NCI-H1417 (cell line): ENCODE measurements at places on chromosomes 2 and 18.

DNA sequence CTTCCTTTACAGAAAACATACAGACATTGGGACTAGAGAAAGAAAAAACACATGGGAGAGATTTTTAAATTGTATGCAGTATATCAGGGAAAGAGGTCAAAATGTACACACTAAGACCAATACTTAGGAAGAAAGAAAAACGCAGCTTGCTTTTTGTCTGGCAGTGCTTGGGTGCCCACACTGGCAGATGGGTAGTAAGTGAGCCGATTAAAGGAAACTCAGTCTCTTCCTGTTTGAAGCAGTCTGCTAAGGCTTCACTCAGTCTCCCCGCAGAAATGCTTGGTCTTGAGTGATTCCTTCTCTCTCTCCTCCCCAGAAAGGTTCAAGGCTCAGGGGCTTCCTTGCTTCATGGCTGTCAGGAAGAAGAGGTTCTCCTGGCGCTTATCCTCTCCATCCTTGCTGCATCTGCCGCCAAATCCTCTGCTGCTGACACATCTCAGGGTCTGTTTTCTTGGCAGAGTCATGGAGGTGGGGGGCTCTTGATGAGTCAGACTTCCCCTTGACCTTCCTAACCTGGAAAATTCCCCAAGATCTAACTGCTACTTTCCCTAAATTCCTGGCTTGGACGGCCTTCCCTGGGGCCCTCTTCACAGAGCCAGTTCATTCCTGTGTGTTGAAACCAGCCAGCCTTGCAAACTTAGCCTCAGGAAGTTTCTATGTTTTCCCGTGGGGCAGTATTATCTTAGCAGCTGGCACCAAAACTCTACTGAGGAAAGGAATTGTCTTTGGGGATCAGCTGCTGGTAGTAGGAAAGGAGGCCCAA, 10.5 kb upstream of the TMSB10 start:
- no peak for DNase-seq

DNA sequence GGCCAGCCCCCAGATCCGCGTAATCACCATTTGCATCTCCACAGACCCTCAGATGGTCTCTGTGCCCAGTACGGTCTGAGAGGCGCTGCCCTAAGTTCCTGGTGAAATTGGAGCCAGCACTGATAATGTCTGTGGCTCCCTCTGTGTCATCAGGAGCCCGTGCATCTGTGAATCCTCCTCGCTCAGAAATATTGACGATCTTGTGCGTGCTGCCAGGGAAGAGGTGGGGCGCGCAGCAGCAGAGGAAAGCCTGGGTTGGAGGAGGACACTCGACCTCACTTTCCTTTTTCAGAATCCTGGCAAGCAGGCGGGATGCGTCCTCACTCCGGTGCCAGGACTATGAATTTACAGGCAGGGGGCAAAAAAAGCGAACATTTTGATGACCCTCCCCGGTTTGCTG, 686.1 kb upstream of the SALL3 start:
- no peak for DNase-seq

GRCh38 chr2:212223696-212224095, 314.9 kb downstream of the ERBB4 start:
- DNase-seq, result no peak

DNA sequence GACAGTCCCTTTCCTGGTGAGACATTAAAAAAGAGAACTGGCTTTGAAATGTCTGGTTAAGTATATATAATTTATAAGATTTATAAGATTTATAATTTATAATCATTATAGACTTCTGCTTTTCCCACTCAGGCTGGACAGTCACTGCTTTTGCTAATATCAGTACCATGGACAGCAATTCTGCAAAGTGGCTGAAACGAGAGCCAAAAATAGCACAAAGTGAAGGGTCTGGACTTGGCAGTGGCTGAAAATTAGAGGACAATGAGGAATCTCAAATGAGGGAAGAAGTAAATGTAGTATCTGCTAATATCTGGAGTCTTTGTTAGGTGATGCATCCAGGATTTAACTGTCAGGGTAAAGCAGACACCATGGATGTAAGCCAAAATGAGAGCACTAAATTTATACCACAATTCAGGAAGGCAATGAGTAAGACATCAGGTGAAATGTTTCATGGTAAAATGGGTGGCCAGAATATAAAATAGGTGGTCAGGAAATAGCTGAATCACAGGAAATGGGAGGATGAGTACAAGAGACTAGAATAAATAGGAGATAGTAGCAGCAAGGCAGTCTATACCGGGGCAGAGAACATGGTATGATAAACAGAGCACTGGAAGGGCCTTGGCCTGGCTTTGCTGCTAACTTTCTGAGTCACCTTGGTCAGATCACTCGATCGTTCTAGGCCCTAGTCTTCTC, 39.6 kb upstream of the BOD1L2 start:
- no peak for DNase-seq

DNA sequence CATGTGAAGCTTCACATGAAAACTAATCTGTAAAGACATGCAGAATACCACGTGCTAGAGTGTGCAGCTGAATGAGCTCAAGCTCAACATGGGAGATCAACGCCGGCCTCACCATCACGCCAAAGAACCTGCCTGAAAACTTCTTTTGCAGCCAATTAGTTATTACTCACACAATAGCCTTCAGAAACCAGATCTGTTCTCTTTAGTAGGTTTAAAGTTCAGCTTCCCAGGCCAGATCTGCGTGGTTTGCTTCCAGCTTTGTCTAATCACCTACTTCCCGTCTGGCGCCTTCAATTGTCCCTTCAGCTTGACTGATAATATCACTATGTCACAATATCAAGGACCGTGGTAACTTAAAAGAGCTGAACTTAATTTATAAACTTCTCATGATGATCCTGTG, 68.0 kb upstream of the ZNF236 start:
- no peak for DNase-seq

GRCh38 chr2:165203689-165204559, at the start of gene SCN3A:
SCN3A (minus strand) TSS chr2:165204050; CDS start chr2:165176394, 27,656 bp downstream.
- DNase-seq, result peak; percentile 83

DNA sequence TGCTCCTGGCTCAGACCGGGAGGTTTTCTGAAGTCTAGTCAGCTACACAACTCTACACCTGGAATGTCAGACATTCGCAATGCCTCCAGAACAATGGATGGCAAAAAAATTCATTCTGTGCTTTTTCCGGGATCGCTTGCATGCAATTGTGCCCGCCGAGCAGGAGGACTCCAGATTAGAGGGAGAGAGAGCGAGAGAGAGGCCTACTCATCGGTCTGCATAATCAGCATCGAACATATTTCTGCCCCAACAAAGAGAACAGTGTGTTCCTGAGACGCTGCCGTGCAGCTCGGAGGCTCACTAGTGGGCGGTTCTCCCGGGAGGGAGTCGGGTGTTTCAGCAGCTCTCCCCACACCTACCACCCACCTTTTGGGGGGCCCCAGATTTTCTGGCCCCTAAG, 117.1 kb downstream of the KLHL29 start:
- no peak for DNase-seq

DNA sequence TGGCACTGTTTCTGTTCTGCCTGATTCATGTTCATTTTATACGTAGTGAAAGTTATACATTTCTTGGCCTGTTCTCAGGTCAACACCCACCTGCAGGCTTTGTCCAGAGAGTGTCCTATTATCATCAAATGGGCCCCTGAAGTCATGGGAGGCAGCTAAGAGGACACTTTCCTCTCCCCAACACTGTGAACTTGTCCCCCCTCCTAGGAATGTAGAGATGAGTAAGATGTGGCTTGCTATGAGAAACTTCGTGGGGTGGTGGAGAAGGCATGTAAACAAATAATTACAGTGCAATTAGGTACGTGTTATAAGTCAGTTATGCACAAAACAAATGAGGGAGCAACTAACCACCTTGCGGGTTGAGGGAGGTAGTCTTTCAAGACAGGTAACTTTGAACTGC, 57.9 kb downstream of the COL4A3 start:
- DNase-seq, result no peak

- no peak for DNase-seq
These were observed 124.8 kb upstream of the RMDN2 start for GRCh38 chr2:37800176-37800858.

GRCh38 chr2:105194022-105194675, 47.4 kb upstream of the GPR45 start:
- DNase-seq, result no peak

DNA sequence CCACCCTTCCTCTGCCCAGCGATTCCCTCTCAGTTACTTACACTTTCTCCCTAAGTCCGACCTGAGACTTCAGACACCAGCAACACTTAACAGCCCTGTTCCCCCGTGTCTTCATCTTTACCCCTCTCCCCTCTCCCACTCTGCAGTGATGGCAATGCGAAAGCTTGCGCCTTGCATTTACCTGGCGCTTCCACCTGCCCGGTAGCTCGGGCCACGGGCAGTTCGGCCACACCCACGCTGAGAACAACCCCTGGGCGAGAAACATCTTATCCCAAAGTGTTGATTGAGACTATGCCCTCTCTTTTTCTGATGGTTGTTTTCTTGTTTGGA, 558 bp downstream of the DNAJC10 start:
- DNase-seq, result no peak

DNA sequence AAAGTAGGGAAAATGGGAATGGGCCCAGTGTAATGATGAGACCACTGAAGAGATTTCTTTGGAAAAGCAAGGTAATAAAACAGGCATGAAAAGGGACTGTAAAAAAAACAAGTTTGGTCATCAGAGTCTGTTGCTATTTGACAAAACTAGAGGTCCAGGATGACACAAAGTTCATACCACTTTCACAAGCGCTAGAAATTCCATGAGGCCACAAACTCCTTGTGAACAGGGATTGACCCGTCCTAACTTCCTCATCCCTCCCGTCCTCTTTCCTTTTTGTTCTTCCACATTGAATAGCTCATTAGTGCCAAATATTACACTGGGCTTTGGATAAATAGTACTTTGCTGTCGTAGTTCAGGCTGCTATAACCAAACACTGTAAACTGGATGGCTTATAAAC, 188.8 kb upstream of the EPC2 start:
- no peak for DNase-seq

- DNase-seq, result no peak
These were observed 65.9 kb downstream of the TMEM247 start for GRCh38 chr2:46545015-46545839.

DNA sequence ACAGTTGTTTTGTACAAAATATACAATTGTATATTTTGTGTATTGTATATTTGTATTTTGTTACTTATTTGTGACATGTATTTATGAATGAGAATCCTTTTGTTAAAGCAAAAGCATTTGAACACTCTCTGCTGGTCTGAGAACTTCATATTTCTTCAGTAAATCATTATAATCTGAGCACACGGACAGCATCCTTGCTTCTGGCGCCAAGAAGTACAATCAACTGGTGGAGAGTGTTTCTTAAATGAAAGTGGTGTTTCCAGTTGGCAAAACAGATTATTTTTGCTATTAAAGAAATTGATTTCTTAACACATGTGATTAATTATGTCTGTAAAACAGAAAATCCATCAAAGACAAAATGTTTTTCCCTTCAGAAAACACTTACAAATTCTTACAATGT, 95.1 kb upstream of the COPS8 start:
- DNase-seq, result no peak

- DNase-seq, result no peak
These were observed 7.1 kb downstream of the MTA3 start for GRCh38 chr2:42575458-42576064.

DNA sequence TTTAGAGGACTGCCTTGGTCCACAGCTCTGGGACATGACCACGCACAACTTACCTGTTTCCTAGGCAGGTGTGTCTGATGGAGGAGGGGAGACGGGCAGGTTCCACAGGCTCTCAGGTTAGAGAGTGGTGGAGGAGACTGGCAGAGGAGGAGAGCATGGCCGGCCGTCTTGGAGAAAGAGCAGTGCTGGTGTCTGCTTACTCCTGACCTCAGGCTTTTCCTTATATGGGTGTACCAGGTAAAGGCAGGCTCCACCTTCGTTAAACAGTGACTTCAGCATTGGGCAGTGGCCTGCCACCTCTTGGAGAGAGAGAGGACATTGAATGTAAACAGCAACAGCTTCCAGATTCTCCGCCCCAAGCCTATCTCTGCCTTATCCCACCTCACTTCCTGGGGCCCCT, at the start of gene CAPN13:
CAPN13 (minus strand) TSS at position 198 of the 400 bp plus-strand sequence. CDS start 20,121 bp downstream, outside the sequence.
- no peak for DNase-seq

DNA sequence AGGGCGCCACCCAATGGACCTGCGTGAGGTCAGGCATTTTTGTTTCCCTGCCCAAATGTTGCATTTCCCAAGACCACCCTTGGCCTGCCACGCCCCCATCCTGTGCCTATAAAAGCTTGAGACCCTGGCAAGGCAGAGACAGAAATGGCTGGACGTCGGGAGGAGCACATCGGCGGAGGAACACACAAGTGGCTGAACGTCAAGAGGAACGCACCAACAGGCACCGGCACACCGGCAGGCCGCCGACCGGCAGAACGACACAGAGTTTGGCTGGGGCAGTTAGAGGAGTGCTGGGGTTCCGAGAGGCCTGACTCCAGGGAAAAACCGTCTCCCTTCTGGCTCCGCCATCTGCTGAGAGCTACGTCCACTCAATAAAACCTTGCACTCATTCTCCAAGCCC, 35.9 kb downstream of the DCDC2C start:
- DNase-seq, result no peak

DNA sequence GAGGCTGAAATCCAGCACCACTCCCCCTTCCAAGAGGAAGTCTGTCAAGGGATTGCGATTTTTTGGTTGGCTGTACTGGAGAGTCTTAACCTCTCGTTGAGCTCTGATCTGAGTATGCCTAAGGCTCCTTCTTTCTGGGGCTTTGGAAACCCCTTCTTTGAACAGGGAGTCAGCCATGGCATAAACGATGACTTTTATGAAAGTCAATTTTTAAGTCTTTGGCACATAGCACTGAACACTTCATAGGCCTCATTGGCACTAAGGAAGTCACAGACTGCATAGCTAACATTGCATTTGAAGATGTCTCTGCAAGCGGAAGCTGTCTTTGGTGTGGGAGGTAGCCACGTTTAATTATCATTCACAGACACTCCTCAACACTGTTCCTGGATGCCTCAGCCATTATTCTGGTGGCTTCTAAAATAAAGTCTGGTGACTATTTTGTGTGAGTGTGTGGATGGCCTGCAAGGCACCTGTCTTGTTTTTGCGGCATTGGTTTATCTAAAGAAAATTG, 148.2 kb upstream of the NCK2 start:
- no peak for DNase-seq

DNA sequence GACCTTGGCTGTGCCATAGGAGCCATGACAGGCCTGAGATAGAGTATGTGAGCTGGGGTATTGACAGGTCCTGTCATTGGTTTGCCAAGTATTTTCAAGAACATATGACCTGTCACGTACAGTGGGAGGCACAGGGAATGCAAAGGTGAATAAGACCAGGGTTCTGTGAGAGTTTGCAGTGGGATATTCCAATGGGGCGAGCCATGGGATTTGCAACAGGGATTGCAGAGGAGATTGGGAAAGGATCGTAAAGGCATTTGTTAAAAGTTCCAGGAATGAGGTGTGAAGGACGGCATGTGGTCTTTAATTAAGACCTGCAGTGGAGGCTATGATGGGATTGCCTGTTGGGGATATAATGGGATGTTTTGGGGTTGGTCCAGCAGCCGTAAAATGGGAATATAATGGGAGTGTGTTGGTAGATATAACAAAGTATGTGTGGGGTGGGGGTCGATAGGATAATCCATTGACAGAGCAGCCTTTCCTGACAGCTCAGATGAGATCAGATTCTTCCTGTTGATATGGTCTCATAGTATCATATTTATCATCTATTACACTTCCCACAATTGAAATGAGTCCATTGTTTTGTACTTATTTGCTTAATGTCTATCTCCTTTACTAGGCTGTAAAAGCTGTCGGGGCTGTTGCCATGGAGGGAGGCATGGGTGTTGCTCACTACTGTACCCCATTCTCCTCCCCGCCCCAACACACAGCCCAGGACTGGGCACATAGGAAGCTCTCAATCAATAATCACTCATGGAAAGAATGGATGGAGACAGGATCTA, 38.1 kb downstream of the PKDCC start:
- no peak for DNase-seq

GRCh38 chr2:46939626-46940359, 24.2 kb upstream of the MCFD2 start:
- DNase-seq, result no peak
